ENCODE measurements at places on chromosomes 6 and 20.

- DNase-seq, result no peak
Measured at GRCh38 chr20:41782730-41783406, 164.7 kb upstream of the CHD6 start.

DNA sequence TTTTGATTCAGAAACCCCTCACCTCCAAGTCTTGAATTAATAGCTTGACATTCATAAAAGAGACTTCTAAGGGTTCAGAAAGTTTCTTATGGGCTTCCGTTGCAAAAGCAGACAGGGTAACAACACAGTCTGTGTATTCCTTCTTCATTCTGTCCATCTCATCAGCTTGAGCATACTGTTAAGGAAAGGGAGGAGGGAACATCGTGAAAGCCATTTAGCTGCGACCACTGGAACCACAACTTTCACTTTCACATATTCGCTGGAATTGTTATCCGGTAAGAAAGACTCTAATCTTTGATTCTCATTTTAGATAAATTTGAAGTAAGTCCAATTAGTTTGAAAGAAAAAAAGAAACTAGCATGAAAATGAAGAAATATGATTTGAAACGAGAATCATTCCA lies 174.4 kb downstream of the SYNE1 start:
- DNase-seq, result no peak

GRCh38 chr20:51549474-51549873 lies 7.0 kb upstream of the NFATC2 start:
- DNase-seq, result no peak

DNA sequence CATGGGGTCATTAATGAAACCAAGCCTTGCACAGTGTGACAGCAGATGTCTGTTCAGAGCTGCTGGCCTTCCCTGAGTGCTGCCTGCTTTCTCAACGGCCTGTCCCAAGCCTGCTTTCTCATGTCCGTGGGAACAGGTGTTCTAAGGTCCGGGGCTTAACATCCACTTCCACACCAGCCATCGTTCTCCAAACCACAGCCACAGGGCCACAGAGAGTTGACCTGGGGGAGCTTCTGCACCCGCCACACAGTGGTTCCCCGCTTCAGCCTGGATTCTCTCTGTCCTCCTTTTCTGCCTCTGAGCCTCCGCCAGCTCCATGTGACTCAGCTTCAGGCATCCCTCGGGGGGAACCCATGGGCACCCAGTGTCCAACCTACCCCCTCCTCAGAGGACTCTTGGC lies 26.9 kb upstream of the PPP1R3G start:
- no peak for DNase-seq

- DNase-seq, result no peak
Measured at GRCh38 chr6:82686719-82687118, 323.1 kb downstream of the TPBG start.

- no peak for DNase-seq
Measured at GRCh38 chr6:107564589-107564951, 74.7 kb downstream of the SOBP start.

- DNase-seq, result no peak
Measured at GRCh38 chr6:108207013-108207412, 41.2 kb downstream of the NR2E1 start.

- DNase-seq, result no peak
Measured at GRCh38 chr6:111589366-111589765, 16.3 kb downstream of the TRAF3IP2 start.

GRCh38 chr6:24915641-24916040 lies 20.1 kb downstream of the RIPOR2 start:
- no peak for DNase-seq

GRCh38 chr20:46746956-46747526 lies 37.6 kb downstream of the SLC2A10 start:
- DNase-seq, result no peak

DNA sequence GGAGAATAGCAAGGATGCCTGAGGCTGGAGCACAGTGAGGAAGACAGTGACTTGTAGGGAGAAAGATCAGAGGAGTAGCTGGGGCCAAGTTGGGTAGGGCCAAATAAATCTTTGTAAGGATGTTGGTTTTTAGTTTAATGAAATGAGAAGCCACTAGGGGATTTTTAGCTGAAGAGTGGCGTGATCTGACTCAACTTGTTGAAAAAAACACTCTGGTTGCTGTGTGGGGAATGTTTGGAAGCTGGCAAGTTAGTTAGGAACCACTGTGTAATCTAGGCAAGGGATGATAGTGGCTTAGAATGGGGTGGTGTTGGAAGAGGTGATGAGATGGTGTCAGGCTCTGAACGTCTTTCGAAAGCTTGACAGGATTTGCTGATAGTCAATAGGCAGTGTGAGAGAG lies 176.1 kb upstream of the HDDC2 start:
- no peak for DNase-seq

GRCh38 chr6:45433533-45434380 lies 56.0 kb upstream of the SUPT3H start:
- DNase-seq, result no peak

GRCh38 chr20:62355878-62356588 lies 11.1 kb downstream of the LAMA5 start:
- no peak for DNase-seq

- no peak for DNase-seq
Measured at GRCh38 chr6:5765141-5765760, 241.5 kb downstream of the NRN1 start.

DNA sequence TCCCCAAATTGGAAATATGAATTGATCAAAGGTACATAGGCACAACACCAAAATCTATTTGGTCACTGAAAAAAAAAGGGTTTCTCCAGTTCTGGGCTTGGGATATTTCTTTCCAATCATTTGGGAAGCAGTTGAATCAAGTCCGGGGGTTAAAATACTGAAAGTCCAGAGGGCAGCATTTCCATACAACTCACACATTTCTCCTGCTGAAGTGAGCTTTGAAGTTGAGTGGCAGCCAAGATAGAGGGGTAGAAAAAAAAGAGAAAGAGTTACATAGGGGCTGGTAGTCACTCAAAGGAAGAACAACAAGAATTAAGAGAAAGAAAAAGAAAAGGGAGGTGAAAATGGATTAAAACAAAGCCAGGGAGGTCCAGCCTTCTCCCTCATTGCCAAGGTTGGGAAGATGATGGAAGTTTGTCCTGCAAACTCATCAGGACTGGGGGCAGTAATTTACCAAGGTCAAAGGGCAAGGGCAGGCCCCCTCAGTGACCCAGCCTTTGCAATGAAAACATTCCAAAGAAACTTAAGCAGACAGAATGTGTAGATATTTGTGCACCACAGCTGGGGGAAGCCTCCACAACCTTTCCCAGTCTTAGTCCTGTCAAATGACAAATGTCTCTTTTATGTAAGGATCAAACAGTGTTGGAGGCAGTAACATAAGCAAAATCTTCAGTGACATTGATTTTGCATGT lies 525.3 kb upstream of the JARID2 start:
- DNase-seq, result peak; percentile 5

DNA sequence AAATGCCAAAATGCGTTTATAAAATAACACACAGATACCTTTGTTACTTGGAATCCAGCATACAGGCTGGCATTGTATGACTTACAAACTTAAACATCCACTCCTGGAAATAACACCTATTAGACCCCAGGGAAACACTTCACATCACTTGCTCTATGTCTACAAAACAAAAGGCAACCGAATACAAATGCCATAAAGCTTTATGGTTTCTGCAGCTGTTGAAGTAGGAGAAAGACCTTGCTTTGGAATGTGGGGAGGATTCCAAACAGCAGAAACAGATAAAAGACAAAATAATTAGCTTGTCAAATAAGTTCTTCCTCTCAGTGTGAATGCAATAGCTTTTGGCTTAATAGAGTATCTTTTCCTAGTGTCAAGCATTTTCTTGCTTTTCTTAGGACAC lies 9.8 kb upstream of the AMD1 start:
- DNase-seq, result peak; percentile 10

DNA sequence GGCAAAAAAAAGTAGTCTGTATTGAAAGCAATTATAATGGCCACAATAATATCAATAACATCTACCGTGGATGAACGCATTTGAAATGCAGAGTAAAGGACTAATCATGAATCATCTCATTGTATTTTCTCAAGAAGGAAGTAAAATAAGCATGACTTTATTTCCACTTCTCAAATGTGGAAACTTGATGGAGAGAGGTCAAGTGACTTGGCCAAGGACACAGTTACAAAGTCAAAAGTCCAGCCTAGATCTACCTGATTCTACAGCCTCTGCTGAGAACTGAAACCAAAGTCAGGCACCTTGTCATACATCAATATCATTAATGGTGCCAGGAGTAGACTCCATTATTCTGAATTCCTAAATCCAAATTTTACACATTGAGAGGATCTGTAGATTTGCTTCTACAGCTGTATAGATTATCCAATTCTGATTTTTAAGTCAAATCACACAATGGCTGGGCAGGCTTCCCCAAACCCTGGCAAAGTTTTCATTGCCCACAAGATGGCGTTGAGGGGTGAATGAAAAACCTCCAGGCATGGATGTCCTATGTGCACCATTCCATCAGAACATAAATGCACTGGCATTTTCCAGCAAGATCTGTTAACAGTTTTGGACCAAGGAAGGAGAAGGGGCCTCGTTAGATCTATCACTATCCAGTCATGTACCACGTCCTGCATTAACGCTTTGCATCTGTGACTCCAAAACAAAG lies 423.1 kb downstream of the MAFB start:
- peak; percentile 66 for DNase-seq

DNA sequence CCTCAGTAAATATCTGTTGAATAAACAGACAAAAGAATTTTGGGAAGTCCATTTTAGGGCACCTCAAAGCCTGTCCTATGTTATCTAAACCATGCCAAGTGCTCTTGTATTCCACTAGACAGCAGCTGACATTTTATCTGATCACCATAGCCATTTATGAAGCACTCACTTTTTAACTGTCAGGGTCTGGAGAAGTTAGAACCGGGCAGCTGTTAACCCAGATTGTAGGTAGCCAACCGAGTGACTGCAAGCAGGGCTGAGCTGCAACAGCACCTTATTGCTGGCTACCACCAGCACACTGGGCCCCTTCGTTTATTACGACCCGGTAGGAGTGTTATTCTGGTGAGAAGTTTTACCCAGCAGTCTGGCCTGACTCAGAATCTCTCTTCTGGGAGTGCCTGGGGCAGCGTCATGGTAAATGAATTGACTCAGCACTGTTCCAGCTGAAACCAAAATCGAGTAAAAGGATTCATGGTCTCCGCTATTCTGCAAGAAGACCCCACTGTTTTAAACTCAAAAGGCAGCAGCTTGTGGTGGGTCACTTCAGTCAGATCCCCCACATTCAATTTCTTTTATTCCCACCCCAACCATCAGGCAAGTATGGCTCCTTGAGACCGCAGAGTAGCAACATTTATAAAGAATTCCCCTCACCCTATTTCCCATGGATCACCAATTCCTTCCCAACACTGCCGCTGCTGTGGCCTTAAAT lies 1.7 kb downstream of the UBE2V1 start:
- DNase-seq, result no peak

DNA sequence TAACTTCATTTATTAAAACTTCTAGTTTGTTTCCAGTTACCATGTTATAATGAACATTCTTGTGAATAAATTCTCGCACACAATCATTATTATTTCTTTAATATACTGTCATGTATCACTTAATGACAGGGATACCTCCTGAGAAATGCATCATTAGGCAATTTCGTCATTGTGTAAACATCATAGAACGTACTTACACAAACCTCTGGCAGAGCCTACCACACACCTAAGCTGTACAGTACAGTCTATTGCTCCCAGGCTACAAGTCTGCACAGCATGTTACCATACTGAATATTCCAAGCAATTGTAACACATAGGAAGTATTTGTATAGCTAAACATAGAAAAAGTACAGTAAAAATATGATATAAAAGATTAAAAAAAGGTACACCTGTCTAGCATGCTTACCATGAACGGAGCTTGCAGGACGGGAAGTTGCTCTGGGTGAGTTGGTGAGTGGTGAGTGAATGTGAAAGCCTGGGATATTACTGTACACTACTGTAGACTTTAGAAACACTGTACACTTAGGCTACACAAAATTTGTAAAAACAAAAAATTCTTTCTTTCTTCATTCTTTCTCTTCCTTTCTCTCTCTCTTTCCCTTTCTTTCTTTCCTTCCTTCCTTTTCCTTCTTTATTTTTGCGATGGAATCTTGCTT lies 268.2 kb upstream of the SOX4 start:
- no peak for DNase-seq

DNA sequence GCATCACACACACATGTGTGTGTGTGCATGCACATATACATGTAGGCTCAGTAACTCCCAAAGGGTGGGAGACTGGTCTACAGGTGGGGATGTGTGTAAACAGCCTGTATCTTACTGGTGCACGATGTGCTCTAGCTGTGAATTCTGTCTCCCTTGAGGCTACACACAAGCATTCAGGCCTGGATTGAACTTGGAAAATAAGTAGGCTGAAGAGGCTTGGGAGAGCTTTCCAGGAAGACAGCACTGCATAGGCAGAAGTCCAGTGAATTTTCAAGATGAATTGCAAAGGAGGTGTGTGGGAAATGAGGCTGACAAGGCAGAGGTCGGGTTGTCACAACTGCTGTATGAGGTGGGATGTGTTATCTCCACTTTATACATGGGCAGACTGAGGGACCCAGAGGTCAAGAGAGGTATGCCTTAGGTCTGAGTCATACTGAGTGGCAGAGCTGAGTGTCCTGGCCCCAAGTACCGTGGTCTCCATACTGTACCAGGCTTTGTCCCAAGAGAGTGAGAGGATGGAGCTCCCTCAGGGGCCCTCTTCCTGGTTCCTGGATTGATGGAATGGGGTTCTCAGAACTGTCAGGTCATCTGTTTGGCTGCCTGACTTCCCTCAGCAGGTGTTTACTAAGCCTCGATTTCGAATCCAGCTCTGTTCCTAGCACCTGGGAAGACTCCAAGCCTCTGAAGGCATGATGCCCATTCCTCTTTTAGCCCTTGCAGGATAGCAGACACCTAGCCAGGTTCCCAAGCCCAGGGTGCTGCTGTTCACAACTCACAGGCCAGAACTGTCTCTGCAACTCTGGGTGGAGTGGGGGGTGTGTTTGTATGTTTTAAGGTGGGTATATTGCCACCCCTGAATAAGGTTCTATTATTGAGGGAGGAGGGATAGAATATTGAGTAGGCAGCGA lies 14.4 kb downstream of the SNPH start:
- DNase-seq, result no peak

GRCh38 chr6:40799296-40800140 lies 212.4 kb upstream of the LRFN2 start:
- DNase-seq, result no peak

GRCh38 chr6:144194293-144194810 lies 44.0 kb downstream of the STX11 start:
- DNase-seq, result no peak

DNA sequence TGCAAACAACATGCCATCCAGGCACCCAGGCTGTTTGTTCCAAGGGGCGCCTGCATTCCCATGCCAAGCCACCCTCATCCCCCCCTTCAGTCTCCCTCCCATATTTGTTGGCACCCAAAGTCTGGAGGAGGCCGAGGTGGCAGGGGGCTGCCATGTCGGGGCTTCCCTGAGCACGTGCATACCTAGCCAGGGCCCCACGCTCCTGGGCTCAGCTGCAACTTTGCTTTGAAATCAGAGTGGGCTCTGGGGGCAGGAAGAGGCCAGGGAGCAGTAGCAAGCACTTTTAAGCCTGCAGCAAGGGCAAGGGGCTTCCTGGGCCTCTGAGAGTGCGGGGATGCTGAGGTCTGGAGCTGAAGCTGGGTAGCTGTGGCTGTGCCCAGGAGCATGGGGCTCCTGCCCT lies 655.9 kb upstream of the EYS start:
- DNase-seq, result no peak

GRCh38 chr6:40523505-40524172 lies 63.5 kb downstream of the LRFN2 start:
- DNase-seq, result no peak
